ENCODE measurements at places on chromosomes 5 and 9.
A peak's percentile ranks its signal among the peaks of the same experiment; 100 is the strongest.

DNA sequence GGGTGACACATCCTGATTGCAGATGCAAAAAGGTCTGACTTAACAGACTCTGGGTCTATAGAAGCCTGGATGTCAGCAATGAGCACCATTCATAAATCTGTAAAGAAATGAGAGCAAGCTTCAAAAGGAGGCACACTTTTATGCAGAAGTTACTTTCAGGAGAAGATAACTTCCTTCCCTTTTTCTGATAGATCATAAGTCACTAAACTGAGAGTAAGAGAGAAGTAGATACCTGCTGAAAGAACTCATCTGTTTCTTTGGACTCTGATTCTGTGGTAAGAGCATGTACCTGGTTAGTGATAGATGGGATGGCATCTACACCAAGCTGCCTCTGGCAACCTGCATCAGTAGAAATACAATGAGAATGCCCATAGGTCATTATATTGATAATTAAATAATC, 525.6 kb downstream of the CETN3 start:
- DNase-seq: no peak

DNA sequence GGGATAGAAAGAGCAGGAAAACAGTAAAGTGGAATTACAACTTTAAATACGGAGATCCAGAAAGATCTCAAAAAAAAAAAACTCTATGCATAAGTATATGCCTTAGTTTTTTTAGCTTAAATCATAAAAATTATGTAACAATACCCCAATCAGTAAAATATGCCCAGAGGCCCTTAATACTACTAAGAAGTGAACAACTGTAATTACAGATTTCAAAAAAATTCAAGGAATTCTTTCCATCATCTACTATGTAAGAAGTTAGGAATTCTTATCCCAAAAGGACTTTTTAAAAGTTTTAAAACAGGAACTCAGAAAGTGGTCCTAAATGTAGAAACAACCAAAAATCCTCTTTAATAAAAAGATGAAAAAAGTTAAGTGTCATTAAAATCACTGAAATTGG, 111.3 kb downstream of the SSBP2 start:
- no peak for DNase-seq

- no peak for DNase-seq
Observed at GRCh38 chr5:77024490-77024889, 5.7 kb upstream of the AGGF1 start.

- no peak for DNase-seq
Observed at GRCh38 chr5:161548487-161549094, 2.1 kb upstream of the GABRB2 start.

- no peak for DNase-seq
Observed at GRCh38 chr5:103510851-103511553, 51.6 kb downstream of the NUDT12 start.

DNA sequence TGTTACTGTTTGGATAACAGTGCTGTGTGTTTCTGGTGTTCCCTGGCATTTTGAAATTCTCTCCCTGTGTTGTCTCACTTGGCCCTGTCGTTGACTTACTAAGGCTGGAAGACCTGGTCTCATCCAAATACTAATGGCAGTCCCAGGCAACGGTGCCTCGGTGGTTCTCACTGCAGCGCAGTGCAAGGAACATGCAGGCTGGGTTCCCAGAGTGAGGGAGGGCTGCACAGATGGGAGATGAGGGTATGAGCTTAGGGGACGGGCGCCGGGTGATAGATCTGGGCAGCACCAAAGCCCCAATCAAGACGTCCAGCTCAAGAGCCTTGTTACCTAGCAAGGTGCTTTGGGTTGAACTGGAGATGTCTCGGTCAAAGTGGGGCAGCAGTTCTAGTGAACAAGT, 11.0 kb downstream of the CCT5 start:
- no peak for DNase-seq

GRCh38 chr9:71984403-71984802, 73.0 kb downstream of the C9orf85 start:
- no peak for DNase-seq

DNA sequence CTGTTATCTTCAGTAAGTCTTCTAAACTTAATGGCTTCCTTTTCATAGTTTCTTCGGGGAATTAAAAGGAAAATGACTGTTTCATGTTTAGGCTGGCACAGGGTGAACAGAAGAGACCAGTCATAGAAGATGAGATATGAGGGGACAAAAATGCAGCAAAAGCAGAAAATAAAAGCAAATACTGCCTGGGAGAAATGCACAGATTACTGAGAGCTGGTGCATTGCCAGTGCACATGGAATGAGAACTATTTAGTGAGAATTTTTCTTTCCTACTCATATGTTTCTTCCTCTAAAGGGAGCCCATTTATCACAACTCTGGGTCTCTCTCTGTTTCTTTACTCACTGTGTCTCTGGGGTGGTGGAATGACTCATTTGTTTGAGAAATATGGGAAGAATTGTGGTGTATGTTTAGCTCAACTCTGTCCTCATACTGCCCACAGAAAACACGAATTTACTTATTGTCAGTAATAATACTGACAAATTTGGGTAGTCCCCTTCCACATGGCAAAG, 25.9 kb upstream of the ANKRD55 start:
- DNase-seq: peak; percentile 17

GRCh38 chr9:88659126-88659525, 124.1 kb downstream of the NXNL2 start:
- no peak for DNase-seq

DNA sequence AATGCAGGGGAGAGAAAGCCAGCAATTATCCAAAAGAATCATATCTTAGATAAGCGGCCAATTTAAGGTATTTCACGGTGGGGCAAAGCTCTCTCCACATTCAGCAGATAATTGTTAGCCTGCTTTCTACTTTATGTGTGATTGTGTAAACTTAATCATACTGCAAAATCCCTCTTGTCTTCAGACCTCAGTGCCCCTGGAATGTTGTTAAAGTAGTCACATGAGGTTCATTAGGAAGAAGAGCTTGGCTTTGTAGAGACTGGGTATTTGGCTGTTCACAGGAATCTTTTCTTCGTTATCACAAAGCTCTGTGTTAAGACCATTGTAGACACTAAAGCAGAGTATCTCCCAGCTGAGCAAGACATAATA, 127.0 kb downstream of the RFK start:
- DNase-seq: no peak

DNA sequence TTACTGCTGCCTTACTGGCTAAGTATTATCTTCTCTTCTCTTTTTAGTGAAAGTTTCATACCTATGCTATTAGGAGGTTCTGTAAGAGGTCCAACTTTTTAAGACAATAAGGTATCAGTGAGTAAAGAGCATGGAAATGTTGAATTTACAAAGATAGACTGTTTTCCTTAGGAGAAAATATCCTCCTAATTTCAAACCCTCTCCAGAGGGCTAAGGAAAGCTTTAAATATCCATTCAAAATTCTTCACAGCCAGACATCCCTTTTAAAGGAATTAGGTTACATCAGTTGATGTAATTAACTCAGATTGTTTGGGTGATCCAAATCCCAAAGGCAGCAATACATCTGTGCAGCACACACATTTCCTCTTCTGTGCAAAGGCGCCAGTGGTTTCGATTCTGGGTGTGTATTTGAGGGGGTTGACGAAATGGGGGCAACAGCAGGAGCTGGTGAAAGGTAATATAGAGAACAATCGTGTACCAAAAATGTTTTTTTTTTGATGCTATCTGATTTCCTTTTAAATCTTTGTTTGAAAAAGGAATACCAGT, 273.8 kb upstream of the RPS23 start:
- no peak for DNase-seq

DNA sequence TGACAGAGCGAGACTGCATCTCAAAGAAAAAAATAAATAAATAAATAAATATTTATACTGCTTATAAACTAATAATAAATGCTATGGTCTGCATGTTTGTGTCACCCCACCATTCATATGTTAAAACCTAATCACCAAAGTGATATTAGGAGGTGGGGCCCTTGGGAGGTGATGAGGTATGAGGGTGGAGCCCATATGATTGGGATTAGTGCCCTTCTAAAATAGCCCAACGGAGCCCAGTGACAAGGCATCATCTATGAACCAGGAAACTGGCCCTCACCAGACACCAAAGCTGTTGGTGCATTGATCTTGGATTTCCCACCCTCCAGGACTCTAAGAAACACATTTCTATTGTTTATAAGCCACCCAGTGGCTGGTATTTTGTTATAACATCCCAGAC, 5.1 kb downstream of the FXN start:
- no peak for DNase-seq
